ENCODE measurements at places on chromosomes 1 and 21. TPM values are rescaled to one million over a fixed set of nuclear protein-coding genes. Genes with fewer than 3 reads are reported as not detected.

The DIRAS3 gene
- polyA plus RNA-seq, result 13.2 TPM

DNA sequence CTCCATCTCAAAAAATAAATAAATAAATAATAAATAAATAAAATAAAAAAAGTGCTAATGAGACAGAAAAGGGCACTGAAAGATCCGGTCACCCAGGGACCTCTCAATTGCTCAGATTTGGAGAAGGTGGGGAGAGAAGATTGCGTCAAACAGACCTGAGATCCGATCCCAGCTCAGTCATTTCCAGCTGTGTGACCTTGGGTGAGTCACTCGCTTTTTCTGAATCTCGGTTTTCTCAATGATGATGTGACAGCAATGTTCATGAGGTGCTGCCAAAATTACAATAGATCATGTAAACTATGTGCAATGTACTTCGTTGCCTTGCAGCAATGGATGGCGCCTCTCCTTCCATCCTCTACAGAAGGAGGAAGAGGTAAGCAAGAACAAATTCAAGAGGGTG is 11.1 kb upstream of the MEF2D start:
- no peak for DNase-seq

The PTGFR gene
- 2.4 TPM for polyA plus RNA-seq

DNA sequence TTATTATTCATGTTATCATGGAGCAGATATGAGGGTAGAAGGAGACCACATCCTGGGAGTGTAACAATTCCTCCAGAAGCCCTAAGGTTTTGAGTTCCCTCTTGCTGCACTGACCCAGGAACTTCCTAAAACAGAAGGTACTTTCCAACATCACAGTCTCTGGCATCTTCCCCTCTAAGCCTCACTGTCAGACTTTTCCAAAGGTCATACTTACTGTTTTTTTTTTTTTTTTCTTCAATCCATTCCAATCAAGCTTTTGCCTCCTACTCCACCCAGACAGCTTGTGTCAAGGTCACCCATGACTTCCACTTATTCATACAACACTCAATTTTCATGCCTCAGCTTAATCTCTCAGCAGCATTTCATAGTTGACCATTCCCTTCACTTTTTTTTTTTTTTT is 18.4 kb upstream of the UQCRHL start:
- DNase-seq, result no peak

Data from kidney (tissue), 22 donors.